ENCODE measurements at places on chromosomes 6 and 20.

- no peak for ATAC-seq
These were observed 1.8 kb downstream of the OSER1 start for GRCh38 chr20:44208770-44209169.

- no peak for ATAC-seq
These were observed 309.8 kb upstream of the SUPT3H start for GRCh38 chr6:45687570-45687969.

- ATAC-seq, result peak; percentile 58
These were observed 12.1 kb upstream of the RAMACL start for GRCh38 chr6:166598441-166599138.

DNA sequence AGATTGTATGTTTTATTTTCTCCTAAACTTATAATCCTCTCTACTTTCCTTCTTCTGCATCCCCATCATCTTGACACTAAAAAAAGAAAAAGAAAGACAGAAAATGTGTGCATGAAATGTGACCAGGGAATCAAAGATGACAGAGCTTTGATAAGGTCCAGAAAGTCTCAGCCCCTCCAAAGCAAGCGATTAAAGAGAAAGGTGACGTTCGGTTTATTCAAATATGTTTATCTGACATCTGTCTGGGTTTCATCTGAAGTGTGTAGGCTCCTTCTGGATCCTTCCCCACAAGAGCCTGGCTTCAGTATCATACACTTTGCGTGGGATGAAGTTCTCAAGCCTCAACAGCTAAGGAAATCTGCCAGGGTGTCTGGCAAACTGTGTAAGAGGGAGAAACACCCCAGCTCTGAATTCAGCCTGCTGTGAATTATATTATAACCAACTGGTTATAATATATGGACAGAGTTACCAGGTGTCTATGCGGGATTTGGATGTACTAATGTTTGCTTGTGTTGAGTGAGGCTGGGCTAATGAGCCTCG is 263.0 kb downstream of the ZNF217 start:
- ATAC-seq, result no peak

GRCh38 chr6:53840027-53840426 is 45.2 kb downstream of the LRRC1 start:
- no peak for ATAC-seq

DNA sequence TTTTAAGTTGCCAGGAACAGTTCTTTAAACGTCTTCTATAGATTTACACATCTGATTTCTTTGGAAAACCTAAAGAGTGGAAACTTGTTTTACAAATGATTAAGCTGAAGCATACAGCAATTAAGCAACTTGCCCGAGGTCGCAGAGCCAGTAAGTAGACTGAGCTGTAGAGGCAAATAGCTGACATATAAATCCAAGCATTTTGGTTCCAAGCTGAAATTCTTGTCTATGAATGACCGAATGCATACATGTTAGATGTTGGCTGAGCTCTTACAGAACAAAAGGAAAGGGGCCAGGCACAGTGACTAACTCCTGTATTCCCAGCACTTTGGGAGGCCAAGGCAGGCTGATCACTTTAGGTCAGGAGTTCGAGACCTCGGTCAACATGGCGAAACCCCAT is 101.8 kb upstream of the SGK1 start:
- ATAC-seq, result peak; percentile 62
